Heart left ventricle (tissue), 16 donors: ENCODE measurements at places on chromosomes 3 and 15.

DNA sequence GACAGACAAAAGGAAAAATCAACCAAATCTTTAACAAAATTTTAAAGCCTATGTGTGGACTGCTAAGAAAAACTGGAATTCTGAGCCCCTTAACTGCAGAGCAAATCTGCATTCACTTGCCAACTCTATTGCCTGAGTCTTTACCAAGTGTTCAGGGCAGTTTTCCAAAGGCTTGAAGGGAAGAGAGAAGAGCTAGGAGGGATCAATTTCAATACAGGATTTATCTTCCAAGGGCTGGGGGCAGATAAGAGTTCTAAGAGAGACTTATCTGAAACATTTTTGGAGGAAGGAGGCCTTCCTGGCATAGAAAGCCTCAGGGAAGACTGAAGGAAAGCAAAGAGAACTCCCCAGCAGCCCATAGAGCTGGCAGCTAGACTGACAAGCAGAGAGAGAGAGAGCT is 31.4 kb upstream of the LSAMP start:
- H3K4me3 ChIP-seq = no peak overlapping the region
- no peaks in the 10 kb centered on the region for H3K36me3 ChIP-seq
- no peak overlapping the region for H3K27ac ChIP-seq
- H3K4me1 ChIP-seq = no peaks in the 10 kb centered on the region

DNA sequence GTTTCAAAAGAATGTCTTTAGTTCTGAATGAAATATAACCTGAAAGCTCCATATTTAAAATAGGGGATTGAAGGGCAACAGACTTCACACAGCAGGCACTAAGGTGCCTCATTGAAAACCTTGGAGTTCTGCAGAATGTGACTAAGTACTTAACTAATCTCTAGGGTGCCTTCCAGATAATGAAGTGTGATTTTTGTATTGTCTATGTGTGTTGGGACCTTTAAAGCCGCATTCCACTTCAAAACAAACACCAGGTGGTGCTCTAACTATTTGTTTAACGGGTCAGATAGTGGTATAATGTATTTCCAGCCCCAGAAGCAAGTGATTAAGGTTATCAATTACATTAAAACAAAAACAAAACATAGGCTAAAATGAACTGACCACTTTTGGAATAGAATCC is 28.0 kb downstream of the TFG start:
- H3K27me3 ChIP-seq = no peaks in the 10 kb centered on the region
- H3K4me1 ChIP-seq = peaks cover 14% of the 10 kb centered on the region
- H3K4me3 ChIP-seq = no peak overlapping the region
- DNase-seq = no peak
- peaks cover 99% of the 10 kb centered on the region for H3K36me3 ChIP-seq

- DNase-seq = no peak
- no peak overlapping the region for H3K4me3 ChIP-seq
- no peak overlapping the region for H3K27ac ChIP-seq
- no peaks in the 10 kb centered on the region for H3K27me3 ChIP-seq
- no peaks in the 10 kb centered on the region for H3K4me1 ChIP-seq
Observed at GRCh38 chr15:77753281-77753873, 120.7 kb upstream of the LINGO1 start.

- peaks cover 3% of the 10 kb centered on the region for H3K36me3 ChIP-seq
- peaks cover 15% of the 10 kb centered on the region for H3K4me1 ChIP-seq
- no peak overlapping the region for H3K27ac ChIP-seq
- DNase-seq = no peak
- H3K4me3 ChIP-seq = no peak overlapping the region
Observed at GRCh38 chr15:74643665-74644204, 28.1 kb downstream of the CLK3 start.

- no peaks in the 10 kb centered on the region for H3K4me1 ChIP-seq
- H3K36me3 ChIP-seq = no peaks in the 10 kb centered on the region
- H3K27ac ChIP-seq = no peak overlapping the region
- no peak for DNase-seq
- no peaks in the 10 kb centered on the region for H3K27me3 ChIP-seq
Observed at GRCh38 chr3:111311709-111312235, 230.2 kb upstream of the CD96 start.

DNA sequence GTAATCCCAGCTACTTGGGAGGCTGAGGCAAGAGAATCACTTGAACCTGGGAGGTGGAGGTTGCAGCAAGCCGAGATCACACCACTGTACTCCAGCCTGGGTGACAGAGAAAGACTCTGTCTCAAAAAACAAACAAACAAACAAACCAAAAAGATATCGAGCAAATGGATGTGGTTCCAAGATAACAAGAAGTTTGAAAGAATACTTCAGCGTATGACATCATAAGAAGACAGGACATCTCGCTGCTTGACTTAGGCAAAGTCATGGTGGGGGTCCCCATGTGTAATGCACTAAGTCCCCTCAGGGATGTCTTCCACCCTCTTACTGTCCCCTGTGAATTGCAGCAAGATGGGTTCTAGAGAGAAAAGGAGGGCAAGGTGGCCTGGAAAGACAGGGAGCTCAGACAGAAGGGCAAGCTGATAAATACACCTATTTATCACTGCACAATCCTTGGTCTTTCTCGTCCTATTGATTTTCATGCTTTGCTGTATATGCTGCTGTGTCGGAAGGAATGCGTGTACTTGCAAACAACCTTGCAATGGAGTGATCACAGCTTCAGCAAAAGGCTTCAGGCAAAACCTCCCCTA is 115.0 kb downstream of the BDH1 start:
- no peak for DNase-seq
- no peak overlapping the region for H3K4me3 ChIP-seq
- no peak overlapping the region for H3K27ac ChIP-seq
- no peaks in the 10 kb centered on the region for H3K27me3 ChIP-seq
- no peaks in the 10 kb centered on the region for H3K36me3 ChIP-seq

GRCh38 chr15:64842096-64842939 is 603 bp downstream of the PLEKHO2 start:
- H3K4me1 ChIP-seq = peaks cover 12% of the 10 kb centered on the region
- H3K36me3 ChIP-seq = no peaks in the 10 kb centered on the region
- peak overlapping the region; percentile 97 for H3K27ac ChIP-seq
- H3K4me3 ChIP-seq = peak overlapping the region; percentile 98
- no peak for DNase-seq
- no peaks in the 10 kb centered on the region for H3K27me3 ChIP-seq
